ENCODE measurements at places on chromosomes 16 and 17. TPM values are rescaled to one million over a fixed set of nuclear protein-coding genes. Genes with fewer than 3 reads are reported as not detected.
A peak's percentile ranks its signal among the peaks of the same experiment; 100 is the strongest.

ZNRF1 gene
- 9.7 TPM for total RNA-seq

HOXB5 gene
- 0.54 TPM for total RNA-seq

TVP23A gene
- not detected for total RNA-seq

TBC1D26 gene
- not detected for total RNA-seq

B9D1 gene
- total RNA-seq: 42.5 TPM

USP43 gene
- total RNA-seq: not detected

ZG16 gene
- not detected for total RNA-seq

SHMT1 gene
- 8.1 TPM for total RNA-seq

GRCh38 chr16:85865-86264 is 7.8 kb downstream of the MPG start:
- DNase-seq: no peak
- peak overlapping the region; percentile 79 for H3K27ac ChIP-seq
- peaks cover 64% of the 10 kb centered on the region for H3K36me3 ChIP-seq
- H3K27me3 ChIP-seq: no peaks in the 10 kb centered on the region
- no peak overlapping the region for H3K4me3 ChIP-seq

GRCh38 chr16:57260294-57260929 is 15.4 kb downstream of the ARL2BP start:
- H3K27ac ChIP-seq: no peak overlapping the region
- H3K4me3 ChIP-seq: no peak overlapping the region
- peaks cover 7% of the 10 kb centered on the region for H3K4me1 ChIP-seq
- 0 out of 2 replicates have a peak, but pooled peaks cover under 1% of the 10 kb centered on the region for H3K27me3 ChIP-seq
- DNase-seq: peak; percentile 82
- peaks cover 4% of the 10 kb centered on the region for H3K36me3 ChIP-seq

GRCh38 chr16:9225527-9226316 is 134.3 kb downstream of the HAPSTR1 start:
- H3K27me3 ChIP-seq: no peaks in the 10 kb centered on the region
- H3K4me3 ChIP-seq: no peak overlapping the region
- H3K36me3 ChIP-seq: no peaks in the 10 kb centered on the region
- H3K4me1 ChIP-seq: no peaks in the 10 kb centered on the region

GRCh38 chr17:73042809-73043685 is 49.4 kb downstream of the SLC39A11 start:
- H3K4me3 ChIP-seq: no peak overlapping the region
- H3K36me3 ChIP-seq: no peaks in the 10 kb centered on the region
- no peaks in the 10 kb centered on the region for H3K27me3 ChIP-seq
- peak; percentile 20 for DNase-seq
- H3K4me1 ChIP-seq: peaks cover 11% of the 10 kb centered on the region
- peak overlapping the region; percentile 41 for H3K27ac ChIP-seq

DNA sequence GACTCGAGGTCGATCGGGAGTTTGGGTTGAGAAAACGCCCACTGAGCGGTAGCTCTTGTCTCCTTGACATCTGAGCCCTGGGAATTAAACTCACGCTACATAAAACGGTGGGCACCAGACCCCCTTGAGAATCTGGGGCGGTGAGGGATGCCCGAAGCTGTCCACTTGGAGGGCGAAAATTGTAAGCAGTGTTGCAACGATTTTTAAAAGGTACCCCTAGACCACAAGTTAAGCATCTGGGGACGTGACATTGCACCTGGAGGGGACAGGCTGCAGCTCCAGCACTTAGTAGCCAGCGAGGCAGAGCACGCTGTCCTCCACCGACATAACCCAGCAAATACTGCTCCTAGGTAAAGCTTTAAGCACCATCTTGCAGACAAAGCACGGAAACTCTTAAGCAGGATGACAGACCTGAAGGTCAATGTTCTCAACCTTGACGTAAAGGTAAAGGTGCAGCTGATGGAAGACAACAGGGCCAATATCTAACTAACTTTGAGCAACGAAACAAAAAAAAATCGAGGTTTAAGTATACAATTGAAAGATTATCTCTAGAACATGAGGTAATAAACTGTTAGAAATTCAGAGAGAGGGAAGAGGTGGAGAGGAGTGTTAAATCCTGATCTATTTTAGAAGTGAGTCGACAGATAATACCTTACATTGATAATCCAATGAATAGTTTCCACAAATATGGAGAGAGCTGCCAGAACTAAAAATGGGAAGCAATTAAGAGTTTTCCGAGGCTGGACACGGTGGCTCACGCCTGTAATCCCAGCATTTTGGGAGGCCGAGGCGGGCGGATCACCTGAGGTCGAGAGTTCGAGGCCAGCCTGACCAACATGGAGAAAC is 921 bp upstream of the CDR2 start:
- peaks cover 8% of the 10 kb centered on the region for H3K4me1 ChIP-seq
- H3K27me3 ChIP-seq: no peaks in the 10 kb centered on the region

DNA sequence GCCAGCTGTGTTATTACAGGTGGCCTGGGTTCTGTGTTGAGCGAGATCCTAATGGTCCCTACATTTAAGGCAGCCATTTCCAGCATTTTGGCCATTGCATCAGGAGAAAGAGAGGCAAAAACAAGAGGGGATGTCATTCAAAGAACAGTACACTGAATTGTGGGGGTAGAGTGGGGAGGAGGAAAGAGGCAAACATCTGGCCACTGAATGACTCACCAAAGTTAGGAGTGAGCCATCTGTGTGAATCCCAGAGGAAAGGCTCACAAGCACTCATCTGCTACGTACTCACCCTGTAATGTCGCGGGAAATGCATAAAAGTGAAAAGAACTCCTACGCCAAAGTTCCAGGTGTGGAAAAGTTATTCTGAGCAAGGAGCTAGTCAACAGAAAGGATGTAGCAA is 16.7 kb downstream of the KRABD2 start:
- no peaks in the 10 kb centered on the region for H3K27me3 ChIP-seq
- peaks cover 7% of the 10 kb centered on the region for H3K4me1 ChIP-seq
- no peak overlapping the region for H3K4me3 ChIP-seq
- DNase-seq: peak; percentile 96
- peaks cover 2% of the 10 kb centered on the region for H3K36me3 ChIP-seq
- H3K27ac ChIP-seq: no peak overlapping the region

DNA sequence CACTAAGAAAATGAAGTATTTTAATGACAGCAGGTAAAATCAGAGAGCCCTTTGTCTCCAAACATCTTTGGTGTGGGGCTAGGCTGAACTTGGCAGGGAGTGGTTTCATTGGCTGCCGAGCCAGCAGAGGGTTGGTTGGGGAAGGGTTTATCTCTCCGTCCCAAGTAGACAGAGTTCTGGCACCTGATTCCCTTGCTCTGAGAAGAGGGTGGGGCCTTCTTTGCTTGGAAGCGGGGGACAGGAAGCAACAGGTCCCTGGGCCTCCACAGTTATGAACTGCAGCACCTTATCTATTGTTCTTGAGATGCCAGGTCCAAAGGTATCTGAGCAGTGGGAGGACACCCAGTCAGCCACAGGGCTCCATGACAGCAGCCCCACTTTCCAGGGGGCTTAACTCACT is 12.3 kb upstream of the CDH1 start:
- H3K36me3 ChIP-seq: no peaks in the 10 kb centered on the region
- H3K4me1 ChIP-seq: no peaks in the 10 kb centered on the region
- DNase-seq: no peak

- peaks cover 24% of the 10 kb centered on the region for H3K36me3 ChIP-seq
- no peak for DNase-seq
- H3K27me3 ChIP-seq: no peaks in the 10 kb centered on the region
- H3K27ac ChIP-seq: peak overlapping the region; percentile 68
- H3K4me1 ChIP-seq: peaks cover 7% of the 10 kb centered on the region
Observed at GRCh38 chr17:60065867-60066266, 12.9 kb downstream of the HEATR6 start.

GRCh38 chr16:77711179-77711578 is 11.1 kb upstream of the NUDT7 start:
- no peak for DNase-seq
- H3K4me3 ChIP-seq: no peak overlapping the region

- H3K4me1 ChIP-seq: peaks cover 2% of the 10 kb centered on the region
- peak overlapping the region; percentile 90 for H3K27ac ChIP-seq
- no peak for DNase-seq
- H3K36me3 ChIP-seq: peaks cover 7% of the 10 kb centered on the region
- H3K4me3 ChIP-seq: peak overlapping the region; percentile 77
- no peaks in the 10 kb centered on the region for H3K27me3 ChIP-seq
Observed at GRCh38 chr17:8436844-8437171, 1.1 kb downstream of the NDEL1 start.

- H3K4me1 ChIP-seq: peaks cover 6% of the 10 kb centered on the region
- peak overlapping the region; percentile 65 for H3K4me3 ChIP-seq
- DNase-seq: peak; percentile 60
- H3K27ac ChIP-seq: peak overlapping the region; percentile 35
- no peaks in the 10 kb centered on the region for H3K36me3 ChIP-seq
- H3K27me3 ChIP-seq: no peaks in the 10 kb centered on the region
Observed at GRCh38 chr17:63622574-63623390, 565 bp downstream of the MAP3K3 start.

DNA sequence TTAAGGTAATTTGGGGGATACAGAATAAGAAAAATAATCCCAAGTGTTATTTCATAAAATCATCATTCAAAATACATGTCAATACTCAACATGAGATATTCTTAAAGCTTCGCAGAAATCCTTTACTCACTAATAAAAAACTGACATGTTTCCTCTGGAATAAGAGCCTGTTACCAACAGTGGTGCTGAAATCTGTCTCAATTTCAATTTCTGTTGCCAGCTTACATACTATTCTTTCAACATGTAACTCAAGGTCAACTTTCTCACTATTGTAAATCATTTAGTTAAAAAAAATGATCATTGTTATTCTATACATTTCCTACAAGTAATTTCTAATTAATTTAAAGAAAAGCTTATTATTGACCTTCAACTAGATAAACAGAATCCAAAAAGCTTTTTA is 67.9 kb downstream of the CEP95 start:
- no peak for DNase-seq
- H3K27me3 ChIP-seq: no peaks in the 10 kb centered on the region
- H3K27ac ChIP-seq: no peak overlapping the region
- peaks cover 47% of the 10 kb centered on the region for H3K36me3 ChIP-seq
- H3K4me3 ChIP-seq: no peak overlapping the region

- DNase-seq: no peak
- H3K4me1 ChIP-seq: no peaks in the 10 kb centered on the region
- peaks cover 42% of the 10 kb centered on the region for H3K27me3 ChIP-seq
Observed at GRCh38 chr16:77686385-77686784, 35.9 kb upstream of the NUDT7 start.

DNA sequence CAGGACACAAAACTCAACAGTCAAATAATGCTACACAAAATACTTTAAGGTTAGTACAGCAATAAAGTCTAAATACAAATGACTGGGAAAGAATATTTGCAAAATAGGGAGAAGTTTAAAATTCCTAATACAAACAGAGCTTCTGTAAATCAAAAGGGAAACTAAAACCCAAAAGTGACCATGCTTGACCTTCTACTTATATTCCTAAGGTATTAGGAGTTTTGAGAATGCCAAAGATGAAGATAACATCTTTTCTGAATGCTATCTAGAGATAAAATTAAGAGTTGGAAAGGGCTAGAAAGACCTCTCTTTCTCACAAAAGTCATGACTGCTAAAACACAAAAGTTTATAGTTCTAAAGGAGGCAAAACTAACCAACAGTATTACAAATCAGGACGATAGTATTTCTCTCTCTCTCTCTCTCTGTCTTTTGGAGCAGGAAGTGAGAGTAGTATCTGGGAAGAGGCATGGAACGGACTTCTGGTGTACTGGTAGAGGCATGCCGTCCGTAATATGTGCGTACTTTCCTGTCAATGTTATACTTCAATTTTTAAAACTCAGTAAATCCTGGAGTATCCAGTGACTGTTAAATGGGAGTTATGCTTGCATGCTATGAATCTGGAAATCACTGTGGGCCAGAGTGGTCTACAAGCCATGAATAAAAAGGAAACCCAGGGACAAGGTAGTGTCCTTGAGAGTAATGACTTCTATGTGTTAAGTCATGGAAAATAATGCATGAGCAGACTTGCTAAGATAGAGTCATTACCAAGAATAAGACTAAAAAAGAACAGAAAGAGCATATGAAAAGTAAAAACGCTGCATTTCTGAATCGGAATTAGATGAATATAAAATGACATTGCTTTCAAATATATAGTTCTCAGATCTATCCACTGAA is 49.7 kb upstream of the ANKFY1 start:
- DNase-seq: no peak
- H3K27me3 ChIP-seq: no peaks in the 10 kb centered on the region
- peaks cover 8% of the 10 kb centered on the region for H3K4me1 ChIP-seq
- H3K27ac ChIP-seq: no peak overlapping the region
- no peaks in the 10 kb centered on the region for H3K36me3 ChIP-seq
- no peak overlapping the region for H3K4me3 ChIP-seq

GRCh38 chr16:66131156-66131807 is 235.2 kb upstream of the CDH5 start:
- H3K27me3 ChIP-seq: no peaks in the 10 kb centered on the region
- H3K36me3 ChIP-seq: no peaks in the 10 kb centered on the region
- no peak overlapping the region for H3K4me3 ChIP-seq

DNA sequence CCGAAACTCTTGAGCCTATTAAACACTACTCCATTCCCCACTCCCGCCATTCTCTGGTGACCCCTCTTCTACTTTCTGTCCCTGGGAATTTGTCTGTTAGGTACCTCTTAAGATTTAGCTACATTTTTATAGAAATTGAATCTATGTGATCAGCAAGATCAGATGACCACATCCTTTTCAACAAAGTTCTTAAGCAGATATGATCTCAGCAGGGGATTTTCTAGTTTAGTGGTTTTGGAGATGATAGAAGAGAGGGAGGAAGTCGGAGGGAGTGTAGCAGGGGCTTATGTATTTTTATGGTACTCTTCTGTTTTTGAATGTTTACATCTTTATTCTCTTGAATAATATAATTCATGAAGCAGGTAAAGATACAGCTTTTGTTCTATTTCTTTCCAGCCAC is 40.8 kb downstream of the RPA1 start:
- H3K4me3 ChIP-seq: no peak overlapping the region
- no peak overlapping the region for H3K27ac ChIP-seq
- H3K36me3 ChIP-seq: peaks cover 23% of the 10 kb centered on the region
- no peak for DNase-seq

DNA sequence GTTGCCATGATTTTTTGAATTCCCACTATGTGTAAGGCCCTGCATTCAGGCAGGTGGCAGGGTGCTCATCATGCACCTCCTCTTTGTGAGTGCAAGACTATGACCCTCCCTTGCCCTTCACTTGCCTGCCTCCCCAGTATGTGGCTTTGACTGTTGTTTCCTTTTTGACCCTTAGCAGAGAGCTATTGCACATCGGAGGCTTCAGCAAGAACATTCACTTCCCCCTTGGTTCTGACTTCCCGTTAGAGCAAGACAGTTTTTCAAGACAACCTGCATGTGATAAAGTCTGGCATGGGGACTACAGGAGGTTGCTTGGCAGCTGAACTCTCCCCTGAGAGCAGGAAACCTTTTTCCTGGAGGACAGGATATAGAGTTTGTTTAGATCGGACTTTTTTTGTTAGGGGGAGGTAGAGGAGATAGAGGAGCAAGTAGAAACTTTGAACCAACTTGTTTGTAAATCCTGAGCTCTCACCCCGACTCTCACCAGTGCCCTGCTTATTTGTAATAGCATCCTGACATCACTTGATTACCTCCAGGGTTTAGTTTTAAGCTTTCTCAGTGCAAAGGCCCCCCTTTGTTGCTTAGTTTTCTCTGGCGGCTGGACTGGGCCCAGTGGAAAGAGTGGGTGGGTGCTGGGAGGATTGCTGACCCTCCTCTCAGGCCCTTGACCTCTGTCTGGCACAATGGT is 34.3 kb downstream of the LIMD2 start:
- H3K4me3 ChIP-seq: no peak overlapping the region
- H3K27me3 ChIP-seq: no peaks in the 10 kb centered on the region
- no peak overlapping the region for H3K27ac ChIP-seq
- no peak for DNase-seq
- no peaks in the 10 kb centered on the region for H3K4me1 ChIP-seq
